ENCODE measurements at places on chromosomes 12 and 14.

DNA sequence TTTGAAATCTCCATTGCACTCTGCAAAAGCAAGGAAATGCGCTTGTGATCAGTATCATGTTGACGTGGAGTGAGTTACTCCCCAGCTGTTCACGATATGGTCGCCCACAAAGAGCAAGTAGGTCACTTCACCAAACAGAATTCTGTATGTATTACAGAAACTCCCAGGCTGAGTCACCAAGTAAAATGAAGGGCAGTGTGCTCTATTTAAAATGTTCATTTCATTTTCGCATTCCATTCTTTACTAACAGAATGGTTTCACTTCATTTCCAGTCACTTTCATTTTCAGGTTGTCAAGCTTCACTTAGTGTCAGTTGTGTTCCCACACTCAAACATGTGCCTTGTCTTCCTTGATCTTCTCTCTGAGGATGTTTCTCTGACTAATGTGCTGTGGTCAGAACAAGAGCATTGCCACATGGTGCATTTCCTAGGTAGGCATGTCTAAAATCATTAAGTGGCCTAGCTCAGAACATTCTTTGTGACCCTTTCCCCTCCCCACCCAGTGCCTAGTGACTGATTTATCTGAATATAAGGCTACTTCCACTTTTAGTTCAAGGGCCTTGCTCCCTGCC is 391.2 kb downstream of the RAD51B start:
- peak; percentile 80 for DNase-seq

GRCh38 chr12:7175493-7175892 is 14.0 kb upstream of the PEX5 start:
- DNase-seq: no peak

DNA sequence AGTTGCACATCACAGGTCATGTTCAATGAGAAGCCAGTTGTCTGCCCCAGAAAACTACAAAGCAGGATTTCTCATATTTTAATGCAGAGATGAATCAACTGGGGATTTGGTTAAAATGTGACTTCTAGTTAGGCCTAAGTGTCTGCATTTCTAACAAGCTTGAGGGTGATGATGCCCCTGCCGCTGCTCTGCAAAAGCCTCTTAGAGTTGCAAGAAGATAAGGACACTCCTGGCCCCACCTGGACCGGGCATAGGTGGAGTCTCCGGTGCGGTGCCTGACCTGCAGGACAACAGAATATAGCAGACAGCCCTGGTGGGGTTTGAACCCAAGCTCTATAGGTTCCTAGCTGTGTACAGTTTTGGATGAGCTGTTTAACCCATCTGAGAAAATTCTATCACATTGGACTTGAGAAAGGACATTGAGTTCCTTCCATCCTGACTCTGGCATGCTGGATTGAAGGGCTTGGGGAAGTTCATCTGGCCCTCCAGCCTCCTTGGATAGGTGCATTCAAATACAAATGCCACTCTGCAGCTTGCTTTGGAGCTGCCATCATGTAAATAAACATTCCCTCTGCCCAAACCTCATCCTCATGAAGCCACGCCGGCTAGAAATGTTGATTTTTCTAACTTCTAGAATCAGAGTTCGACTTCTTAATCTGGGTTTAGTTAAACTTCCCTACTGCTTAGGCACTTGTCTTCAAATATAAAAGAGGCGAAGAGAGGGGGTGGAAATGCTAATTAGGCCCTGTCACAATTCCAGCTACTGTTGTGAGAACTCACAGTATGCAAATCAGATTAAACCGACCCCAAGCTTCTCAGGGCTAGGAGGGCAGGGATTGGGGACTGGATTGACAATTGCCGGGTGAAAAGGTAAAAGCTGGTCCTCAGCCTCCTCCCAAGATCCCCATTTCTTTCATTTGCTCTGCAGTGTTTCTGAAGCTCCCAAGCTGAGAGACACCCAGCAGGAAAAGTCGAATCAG is 1225.6 kb downstream of the VRK1 start:
- no peak for DNase-seq

- no peak for DNase-seq
These were observed 602 bp downstream of the PMEL start for GRCh38 chr12:55965240-55965639.

Measured in AG08395 (cell line).